NCI-H1436 treated with DMSO at 0.1 percent for 48 hours (cell line): ENCODE measurements at places on chromosomes 16 and 17.

DNA sequence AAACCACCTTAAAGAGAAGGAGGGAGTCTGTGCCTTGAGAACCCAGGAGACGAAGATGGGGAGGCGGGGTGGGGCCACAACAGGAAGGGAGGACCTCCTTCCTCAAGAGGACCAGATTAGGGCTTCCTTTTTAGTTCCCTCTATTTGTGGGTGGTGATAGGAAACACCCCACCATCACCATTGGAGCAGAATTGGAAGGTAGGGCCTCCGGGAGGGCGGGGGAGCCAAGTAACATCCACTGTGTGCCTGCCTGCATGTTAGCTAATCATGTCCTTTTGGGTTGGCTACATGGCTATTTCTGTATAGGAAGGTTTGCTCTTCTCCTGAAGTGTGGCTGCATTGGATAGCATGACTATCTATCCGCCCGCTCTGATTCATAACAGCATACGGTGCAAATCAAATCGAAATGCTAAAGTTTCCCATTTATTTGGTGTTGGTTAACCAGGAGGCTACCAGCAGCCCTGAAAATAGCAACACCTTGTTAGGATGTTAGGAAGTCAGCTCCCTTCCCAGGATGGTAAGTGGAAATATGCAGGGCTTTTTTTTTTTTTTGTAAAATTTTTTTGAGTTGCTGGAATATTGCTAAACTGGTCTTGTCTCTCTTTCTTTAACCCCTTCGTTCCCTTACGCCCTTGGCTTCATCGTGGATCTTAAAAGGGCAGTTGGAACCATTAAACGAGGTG, 4.2 kb downstream of the SYT17 start:
- no peak for DNase-seq

GRCh38 chr17:30225919-30226553, 9.5 kb downstream of the SLC6A4 start:
- DNase-seq: no peak

DNA sequence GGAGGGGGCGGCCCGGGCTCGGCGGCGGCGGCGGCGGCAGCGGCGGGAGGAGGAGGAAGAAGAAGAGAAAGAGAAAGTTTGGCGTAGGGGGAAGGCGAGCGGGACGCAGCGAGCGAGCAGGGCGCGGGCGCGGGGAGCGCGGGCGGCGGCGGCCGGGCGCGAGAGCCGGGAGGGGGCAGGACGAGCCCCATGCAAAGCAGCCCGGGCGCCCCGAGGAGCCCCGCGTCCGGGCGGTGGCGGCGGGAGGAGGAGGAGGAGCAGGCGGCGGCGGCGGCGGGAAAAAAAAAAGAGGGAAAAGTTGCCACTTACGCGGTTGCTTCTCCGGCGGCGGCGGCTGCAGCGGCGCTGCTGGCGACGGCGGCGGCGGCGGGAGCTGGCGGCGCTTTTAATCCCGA, 10.3 kb upstream of the ZFHX3 start:
- no peak for DNase-seq

DNA sequence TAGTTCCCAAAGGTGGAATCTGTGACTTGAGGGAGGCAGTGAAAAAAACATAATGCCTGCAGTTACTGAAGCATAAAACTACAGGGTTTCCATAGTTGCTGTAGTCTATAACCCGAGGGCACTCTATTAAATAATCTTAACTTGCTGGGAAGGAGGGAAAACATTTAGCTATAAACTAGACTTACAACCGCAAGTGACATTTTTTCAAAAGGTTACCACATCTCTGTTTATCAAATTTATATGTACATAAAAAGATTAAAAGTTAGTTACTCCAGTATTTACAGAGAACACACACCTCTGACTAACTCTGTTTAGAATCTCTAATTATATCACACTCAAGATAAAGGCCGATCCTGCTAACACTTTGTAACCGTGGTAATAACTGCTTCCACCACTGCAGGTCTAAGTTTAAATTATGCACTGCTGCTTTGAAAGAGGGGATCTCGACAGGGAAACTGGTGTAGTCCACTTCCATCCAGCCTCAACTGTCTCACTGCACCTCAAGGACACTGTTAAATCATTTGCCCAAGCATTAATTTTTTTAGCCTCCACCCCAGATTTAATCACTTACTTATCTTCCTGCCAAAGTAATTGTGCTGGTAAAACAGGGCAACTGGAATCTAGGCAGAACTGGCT, 14.6 kb downstream of the KCNJ16 start:
- no peak for DNase-seq

- no peak for DNase-seq
Measured at GRCh38 chr16:85519540-85520231, 93.4 kb upstream of the GSE1 start.

- no peak for DNase-seq
Measured at GRCh38 chr17:31687505-31688126, 171.4 kb downstream of the COPRS start.

DNA sequence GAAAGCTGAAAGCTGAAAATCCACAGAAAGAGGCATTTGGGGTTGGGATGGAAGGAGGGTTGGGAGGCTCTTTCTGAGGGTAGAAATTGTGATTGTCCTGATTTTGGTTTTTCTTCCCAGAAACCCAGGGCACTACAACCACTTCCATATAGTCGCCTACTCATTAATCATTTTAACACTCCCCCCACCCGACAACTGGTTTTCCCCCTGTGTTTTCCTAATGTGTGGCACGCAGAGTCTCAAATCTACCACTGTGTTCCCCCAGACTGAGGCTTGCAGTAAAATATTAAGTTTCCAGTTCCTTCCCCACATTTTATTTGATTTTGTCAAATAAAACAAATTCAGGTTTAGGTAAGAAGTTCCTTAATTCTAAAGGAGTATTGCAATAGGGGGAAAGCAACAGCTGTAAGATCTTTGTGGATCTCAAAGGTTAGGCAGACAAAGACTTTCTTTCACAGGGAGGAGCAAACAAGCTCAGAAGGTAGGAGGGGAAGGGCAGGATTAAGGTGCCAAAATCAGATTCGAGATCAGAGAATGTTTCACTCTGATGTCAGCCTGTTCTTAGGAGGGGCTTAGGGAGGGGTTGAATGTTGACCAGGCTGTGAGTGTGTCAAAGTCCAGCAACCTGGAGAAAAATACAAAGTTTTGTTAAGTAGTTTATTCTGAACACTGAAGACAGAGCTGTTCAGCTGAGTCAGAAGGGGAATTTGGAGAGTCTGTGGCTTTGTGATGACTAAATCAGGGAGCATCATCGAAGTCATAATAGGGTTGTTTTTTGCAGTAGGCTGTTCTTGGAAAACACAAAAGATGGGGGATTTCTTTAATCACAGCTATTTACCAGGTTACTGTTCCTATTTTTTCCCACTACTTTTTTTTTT, 3.6 kb downstream of the ZNF267 start:
- no peak for DNase-seq

GRCh38 chr17:48426019-48426665, 3.9 kb downstream of the SKAP1 start:
- no peak for DNase-seq

DNA sequence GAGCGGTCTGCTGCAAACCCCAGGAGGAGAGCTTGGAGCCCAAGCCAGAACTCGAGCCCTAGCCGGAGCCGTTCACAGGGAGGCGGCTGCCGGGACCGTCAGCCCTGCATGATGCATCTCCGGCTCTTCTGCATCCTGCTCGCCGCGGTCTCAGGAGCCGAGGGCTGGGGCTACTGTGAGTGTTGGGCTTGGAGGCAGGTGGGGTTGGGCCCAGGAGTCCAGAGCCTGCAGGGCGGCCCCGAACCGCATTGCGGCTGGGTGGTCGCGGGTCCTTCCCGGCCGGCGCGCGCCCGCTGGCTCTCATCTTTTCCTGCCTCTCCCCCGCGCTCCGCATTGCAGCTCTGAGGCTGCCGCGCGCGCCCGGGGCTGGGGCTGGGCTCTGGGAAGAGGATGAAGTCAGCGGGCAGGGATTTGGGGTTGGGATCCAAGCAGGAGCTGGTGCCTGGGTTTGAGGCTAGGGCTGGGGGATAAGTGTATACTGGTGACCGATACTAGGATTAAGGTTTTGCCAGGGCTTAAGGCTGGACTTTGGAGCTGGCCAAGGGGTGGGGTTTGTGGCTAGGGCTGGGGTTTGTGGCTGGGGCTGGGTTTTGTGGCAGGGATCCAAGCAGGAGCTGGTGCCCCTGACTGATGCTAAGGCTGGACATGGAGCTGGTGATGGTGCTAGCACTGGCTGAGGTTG, 532 bp downstream of the CNTNAP1 start:
- DNase-seq: no peak

- no peak for DNase-seq
Measured at GRCh38 chr16:8299635-8300034, 290.7 kb downstream of the TMEM114 start.

DNA sequence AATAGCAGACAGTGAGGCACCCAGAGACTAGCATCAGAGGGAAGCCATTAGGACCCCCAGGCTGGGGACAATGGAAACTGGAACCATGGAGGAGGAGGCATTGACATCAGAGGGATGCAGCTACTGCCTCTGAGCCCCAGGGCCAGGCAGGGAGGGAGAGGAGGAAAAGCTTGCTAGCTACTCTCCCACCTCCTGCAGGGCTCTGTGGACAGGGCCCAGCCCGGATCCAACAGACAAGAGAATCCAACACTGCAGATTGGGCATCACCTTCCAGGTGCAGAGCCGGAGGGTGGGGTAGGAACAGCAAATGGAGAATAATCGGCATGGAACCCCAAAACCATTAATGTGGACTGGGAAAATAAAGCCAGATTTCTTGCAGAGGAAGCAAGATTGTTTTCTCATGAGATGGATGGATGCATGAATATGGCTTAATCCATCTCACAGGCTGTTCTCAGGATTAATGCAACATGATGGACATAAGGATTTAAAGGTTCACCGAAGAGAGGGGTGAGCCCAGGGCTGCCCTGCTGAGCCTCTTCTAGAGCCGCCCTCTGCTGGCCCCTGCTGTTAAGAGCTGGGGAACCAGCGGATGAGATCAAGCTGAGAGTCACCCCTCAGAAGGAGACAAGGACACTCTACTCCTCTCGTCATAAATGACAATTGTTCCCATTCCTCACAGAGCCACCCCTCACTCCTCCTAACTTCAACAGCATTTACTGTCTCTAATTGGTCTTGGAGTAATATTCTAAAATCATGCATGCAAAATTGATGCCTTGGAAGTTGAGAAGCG, 48.8 kb downstream of the DNAH3 start:
- DNase-seq: no peak

DNA sequence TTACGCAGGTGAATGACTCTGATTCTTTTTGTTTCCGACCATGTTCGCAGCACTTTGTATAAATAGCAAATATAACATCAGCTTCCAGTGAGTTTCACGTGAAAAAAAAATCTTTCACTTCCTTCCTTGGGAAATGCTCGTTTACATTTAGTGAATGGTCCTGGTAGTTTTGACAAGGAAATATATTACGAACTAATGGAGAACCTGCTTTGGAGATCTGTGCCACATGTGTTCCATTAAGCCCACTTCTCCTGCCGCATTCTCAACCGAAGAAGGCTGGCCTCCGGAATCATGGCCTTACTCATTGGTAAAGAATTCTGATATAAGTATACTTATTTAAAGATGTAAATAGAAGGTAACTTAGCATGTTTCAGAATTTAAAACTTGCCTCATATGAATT, 3.6 kb downstream of the CRAMP1 start:
- DNase-seq: no peak

- no peak for DNase-seq
Measured at GRCh38 chr17:63116228-63116627, 150.2 kb downstream of the TANC2 start.

GRCh38 chr17:44279666-44280391, 11.9 kb upstream of the SLC4A1 start:
- no peak for DNase-seq

- DNase-seq: no peak
Measured at GRCh38 chr16:16797239-16797638, 418.3 kb downstream of the NPIPA7 start.

- no peak for DNase-seq
Measured at GRCh38 chr16:85262558-85263238, 150.4 kb upstream of the CIBAR2 start.

DNA sequence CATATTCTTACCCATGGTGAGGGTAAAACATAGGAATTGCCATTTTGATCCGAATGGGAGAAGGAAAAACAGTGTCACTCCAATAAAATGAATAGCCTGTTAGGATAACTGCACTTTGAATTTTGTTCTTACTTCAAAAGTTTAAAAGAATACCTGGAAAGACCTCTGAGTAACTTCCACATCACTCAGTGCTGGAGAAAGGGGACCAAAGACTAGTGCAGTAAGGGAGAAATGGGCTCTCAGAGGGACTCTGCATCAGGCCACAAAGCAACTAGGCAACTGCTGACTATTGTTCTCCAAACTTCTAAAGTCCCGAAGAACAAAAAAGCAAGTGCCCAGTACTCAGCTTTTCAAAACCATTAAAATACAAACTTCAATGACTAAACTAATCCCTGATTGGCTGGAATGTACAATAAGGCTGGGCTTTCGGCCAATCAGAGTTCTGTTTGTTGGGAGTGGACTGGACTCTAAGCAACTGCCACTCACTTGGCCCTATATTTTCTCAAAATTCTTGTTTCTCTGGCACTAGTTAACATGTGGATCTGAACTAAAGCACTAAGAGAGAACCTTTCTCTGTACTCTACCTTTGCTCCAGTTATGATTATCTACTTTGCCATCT, 6.2 kb downstream of the DNAJC7 start:
- no peak for DNase-seq

DNA sequence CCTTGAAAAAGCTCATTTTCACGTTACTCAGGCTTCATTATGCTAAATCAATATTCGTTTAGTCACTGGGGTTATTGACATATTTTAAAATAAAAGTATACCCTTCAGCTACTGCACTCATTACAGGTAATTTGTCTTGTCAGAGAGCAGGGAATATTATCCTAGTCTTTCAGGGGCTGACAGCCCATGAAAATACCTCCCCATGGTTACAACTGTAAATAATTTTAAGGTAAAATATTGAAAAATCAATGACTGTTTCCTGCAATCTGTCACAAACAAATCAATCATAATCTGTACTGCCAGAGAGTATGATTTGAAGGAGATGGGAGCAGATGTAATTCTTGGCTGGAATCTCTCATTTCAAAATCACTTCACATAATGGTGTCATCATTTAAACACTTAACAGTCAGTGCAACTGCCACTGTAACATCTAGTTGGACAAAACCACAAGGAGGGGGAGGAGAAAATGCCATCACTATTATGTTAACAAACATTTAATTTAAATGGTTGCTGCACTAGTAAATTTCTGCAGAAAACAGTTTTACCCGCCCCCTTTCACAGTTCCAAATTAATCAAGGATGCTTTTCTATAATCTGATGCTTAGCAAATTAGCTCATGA, 9.3 kb upstream of the IRX5 start:
- peak; percentile 82 for DNase-seq

- DNase-seq: peak; percentile 38
Measured at GRCh38 chr17:64411999-64412771, 21.5 kb upstream of the PECAM1 start.

DNA sequence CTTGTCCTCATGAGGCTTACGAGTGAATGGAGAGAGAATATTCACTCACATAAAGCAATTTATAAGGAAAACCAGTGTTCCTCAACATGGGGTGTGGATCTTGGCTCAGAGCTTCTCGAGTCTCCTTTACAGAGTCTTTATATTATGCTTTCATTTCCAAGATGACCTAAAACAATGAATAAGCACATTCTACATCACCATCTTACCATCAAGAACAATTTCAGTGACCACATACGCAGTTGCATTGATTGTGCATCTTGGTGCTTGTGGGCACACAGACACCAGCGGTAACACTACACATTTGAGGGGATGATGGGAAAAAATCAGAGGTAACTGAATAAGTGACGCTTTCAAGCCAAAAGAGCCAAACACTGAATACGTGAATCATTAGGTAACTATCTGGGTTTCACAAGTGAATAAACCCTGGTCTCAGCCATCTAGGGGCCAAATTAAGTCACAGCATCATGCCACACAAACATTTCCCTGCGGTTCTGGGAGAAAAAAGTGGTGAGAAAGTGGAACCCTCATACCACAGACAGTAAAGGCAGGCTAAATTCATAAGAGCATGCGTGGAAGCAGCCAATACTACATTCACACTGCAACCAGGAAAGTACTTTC, 9.4 kb downstream of the CWC25 start:
- DNase-seq: no peak
